ENCODE measurements at places on chromosomes 7 and 10.

DNA sequence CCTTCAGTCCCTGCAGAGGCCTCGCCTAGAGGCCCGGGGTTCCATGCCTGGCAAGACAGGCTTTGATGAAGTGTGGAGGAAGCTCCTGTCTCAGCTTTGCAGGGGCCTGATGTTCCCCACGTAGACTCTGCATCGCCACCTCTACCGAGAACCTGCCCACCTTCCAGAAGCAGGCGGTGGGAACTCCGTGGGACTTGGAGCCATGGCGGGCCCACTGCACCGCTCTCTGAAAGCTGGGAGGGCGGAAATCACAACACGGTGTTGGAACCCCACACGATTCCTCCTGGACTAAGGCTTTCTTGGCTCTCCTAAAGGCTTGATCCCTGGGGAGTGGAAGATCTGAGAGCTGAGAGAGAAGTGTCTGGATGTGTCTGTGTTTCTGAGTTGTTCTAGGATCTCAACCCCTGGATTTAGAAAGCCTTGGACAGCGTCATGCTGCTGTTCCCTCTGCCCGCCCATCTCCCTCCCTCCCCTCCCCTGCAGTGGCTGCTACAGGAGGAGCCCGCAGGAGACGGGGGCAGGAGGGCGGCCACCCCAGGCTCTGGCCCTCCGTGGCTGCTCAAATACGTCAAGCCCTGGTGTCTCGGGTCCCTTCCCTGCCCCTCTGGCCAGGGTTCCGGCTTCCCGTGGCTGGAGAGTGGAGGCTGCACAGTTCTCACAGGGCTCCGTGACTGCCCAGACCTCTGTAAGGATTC is 79.7 kb downstream of the VIPR2 start:
- DNase-seq = no peak

DNA sequence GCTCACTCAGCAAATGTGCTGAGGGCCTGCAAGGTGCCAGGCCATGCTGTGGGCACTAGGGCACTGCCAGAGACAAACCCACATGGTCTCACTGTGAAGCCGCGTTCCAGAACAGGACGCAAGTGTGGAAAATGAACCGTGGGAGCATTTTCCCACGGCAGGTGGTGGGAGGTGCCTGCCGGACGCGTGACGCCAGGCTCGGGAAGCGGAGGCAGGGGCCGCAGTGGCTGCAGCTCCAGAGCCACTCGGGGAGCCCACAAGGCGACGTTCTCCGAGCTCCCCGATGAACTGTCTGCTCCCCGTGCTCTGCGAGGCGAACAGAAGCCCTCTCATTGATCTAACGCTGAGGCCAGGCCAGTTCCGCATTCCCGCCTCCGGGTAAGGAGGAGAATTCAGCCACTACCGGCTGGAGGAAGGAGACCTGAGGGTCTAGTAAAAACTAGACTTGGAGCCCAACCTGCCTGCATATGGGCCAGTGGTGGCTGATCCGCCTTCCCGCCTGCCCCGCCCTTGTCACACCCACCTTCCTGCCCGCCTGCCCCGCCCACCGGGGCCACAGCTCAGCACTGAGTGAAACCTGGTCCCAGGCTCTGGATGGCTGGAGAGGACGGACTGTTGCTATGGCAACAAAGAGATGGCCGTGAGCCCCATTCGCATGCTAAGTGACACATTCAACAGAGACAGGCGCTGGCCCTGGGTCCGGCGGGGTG is 13.1 kb downstream of the ADGRA1 start:
- DNase-seq = no peak

GRCh38 chr10:123249894-123250293 is 95.7 kb downstream of the BUB3 start:
- DNase-seq = no peak

DNA sequence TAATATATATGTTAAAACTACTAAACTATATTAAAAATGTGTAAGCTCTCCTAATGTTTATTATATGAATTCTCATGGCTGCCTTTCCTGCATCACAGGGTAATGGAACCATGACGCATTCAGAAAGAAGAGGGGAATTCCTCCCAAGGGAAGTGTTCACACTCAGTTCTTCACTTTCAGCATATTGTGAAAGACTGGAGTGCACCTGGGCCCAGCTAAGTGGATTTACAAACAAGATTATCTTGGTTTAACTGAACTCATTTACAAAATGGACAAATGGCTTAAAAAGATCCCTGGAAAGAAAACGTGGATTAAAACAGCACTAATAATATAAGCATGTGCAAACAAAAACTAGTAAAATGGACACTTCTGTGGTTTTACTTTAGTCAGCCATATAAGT is 149.8 kb downstream of the DOCK4 start:
- no peak for DNase-seq

DNA sequence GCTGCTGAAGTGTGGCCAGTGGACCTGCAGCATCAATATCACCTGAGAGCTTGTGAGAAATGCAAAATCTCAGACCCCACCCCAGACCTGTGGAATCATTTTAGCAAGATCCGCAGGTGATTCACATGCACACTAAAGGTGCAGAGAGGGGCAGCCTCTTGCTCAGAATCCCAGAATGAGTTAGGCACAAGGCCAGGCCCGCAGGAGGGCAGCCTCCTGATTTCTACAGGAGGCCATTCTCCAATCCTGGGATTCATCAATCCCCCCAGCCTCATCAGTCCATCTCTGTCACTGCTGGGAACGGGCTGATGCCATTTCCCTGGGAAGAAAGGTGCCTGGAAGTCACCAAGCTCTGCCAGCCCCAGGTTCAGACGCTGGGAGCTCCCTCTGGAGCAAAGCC is 63.0 kb upstream of the GPR26 start:
- no peak for DNase-seq

DNA sequence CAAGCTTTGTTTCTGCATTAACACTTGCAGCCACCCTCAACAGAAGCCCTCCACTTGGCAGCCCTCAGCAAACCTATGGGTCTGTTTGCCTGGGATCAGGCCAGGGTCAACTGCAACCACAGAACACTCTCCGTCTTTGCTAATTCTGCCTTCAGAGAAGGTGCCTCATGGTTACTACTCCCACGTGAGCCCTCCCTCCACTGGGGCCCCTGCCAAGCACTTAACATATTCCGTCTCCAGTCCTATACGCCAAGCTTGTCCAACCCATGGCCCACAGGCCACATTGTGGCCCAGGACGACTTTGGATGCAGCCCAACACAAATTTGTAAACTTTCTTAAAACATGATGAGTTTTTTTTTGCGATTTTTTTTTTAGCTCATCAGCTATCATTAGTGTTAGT is 54.7 kb downstream of the HSPA12A start:
- no peak for DNase-seq

- DNase-seq = no peak
Observed at GRCh38 chr10:129950676-129951075, 13.4 kb downstream of the EBF3 start.

GRCh38 chr10:92181575-92181974 is 109.3 kb downstream of the CPEB3 start:
- no peak for DNase-seq

GRCh38 chr7:26321435-26321834 is 29.8 kb downstream of the SNX10 start:
- no peak for DNase-seq

DNA sequence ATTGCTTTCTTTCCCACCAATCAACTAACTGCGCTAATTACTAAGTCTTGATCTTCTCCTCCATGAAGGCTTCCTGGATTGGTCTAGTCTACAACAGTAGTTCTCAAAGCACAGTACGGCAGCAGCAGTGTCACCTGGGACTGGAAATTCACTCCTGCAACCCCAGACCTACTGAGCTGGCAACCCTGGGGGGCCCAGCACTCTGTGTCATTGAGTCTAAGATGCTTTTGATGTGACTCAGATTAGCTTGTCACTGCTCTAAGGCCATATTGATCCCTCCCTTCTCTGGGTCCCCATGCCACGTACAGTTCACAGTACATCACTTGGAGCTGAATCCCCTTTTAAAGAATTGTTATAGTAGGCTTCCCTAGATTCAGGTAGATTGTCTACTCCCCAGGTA is 65.7 kb upstream of the KMT2C start:
- no peak for DNase-seq

- DNase-seq = no peak
Observed at GRCh38 chr10:45557275-45557905, 115.2 kb downstream of the ZFAND4 start.

GRCh38 chr7:33824911-33825459 is 80.4 kb upstream of the BMPER start:
- no peak for DNase-seq

Data from left renal cortex interstitium (tissue), 4 donors.